Naive thymus-derived CD8-positive, alpha-beta T cell (primary cell): ENCODE measurements at places on chromosomes 7 and 10. TPM values are rescaled to one million over a fixed set of nuclear protein-coding genes. Genes with fewer than 3 reads are reported as not detected.

DNA sequence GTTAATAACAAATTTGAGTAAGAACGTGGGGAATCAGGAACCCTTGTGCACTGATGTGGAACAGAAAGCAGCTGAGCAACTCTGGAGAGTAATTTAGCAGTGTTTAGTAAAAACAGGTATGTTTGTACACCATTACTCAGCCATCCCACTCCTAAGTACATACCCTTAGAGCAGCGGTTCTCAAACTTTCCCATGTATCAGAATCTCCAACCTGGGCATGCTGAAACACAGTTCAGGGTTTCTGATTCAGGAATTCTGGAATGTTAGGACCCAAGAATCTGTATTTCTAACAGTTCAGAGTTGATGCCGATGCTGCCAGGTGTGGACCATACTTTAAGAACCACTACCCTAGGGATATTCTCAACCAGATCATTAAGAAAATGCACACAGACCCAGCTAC is 5.1 kb downstream of the SGMS1 start:
- DNase-seq, result no peak

DNA sequence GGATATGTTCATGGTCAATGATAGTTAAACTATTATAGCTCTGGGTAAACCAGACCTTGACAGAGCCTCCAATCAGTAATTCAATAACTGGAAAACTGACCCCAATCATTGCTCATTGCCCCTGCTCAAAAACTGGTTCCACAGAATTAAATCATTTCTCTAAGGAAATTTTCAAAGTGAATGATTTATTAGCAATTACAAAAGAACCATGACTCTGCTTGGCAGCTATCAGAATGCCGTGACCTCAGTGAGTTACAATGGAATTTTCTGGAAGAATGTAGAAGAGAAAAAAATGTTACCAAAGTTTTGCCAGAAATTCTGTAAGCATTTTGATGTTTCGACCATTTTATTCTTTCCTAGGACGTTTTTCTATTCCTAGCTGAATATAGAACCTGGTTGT is 106.8 kb upstream of the APBB1IP start:
- no peak for DNase-seq

GRCh38 chr7:28474640-28475039 is 62.3 kb downstream of the CREB5 start:
- DNase-seq, result no peak

GRCh38 chr7:98090116-98090515 is 16.5 kb upstream of the LMTK2 start:
- DNase-seq, result no peak

Gene CREB5
- 0.19 TPM for total RNA-seq

DNA sequence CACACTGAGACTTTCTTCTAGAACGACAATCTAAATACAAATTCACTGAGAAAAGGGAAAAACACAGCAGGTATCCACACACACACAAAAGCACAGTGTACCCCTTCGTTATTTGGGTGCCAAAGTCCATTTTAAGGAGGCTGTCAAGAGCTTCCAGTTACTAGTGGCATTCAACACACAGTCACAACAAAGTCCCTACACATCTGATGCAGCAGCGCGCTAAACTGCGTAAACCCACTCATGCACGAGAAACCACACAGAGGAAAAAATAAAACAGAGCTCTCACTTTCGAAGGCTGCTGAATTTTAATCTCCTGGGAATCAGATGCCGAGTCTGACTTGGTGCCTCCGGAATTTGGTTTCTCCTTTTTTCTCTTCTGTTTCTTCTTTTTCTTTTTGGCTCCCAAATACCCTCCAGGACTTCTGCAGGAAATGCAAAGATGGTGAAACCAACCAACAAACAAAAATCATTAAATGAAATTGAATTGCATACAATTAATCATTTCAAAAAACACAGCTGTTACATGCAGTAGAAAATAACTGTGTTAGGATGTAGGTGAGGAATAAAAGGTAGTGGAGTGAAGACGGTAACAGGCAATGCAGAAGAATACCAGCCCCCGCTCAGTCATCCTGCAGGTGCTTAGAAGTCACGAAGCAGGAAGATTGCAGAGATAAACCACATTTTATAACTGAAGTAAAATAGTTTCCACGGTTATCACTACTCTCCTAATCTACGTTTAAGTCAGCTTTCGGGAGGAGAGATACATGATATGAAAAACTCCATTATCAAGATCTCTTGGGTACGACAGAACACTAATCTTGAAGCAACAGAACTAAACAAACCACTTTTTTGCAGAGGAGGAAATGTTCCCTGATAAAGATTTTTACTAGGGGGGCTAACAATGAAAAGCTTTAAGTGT is 27.1 kb downstream of the NMT2 start:
- DNase-seq, result peak; percentile 15
